ENCODE measurements at places on chromosomes 7 and 10.

DNA sequence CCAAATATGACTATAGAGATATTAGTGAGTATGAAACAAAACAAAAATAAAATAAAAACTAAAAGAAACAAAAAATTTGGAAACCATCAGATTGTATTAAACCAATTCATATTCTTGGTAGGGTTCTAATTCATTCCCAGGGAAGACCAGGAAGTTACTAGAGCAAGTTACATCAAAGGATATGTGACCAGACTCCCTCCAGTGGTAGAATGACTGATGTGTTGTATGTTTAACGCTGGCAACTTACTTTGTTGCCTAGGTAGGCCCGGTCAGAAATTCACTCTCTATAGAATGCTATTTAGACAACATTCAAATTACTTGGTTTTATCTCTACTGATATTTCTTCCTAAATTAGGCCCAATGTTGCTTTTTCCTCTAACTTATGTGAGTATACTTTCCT is 5.2 kb downstream of the PHYHIPL start:
- DNase-seq: peak; percentile 66

- DNase-seq: no peak
These were observed 71.7 kb downstream of the DNAJB6 start for GRCh38 chr7:157408258-157409101.

DNA sequence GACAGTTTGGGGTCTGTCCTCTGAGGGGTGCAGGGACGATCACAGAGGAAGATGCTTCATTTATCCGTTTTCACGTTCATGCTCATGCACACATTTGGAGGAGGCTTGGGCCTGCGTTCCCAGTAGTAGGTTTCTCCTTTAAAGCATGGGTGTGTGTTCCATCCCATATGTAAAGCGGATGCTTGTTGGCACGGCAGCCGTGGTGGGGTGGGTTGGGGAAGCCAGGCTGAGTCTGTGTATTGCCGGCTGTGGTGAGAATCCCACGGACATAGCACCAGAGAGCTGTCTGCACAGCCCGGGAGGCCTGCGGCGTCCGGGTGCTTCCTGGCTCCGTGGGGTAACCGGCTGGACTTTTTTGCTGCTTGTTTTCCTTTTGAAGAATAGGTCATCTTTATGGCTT is 440 bp downstream of the JAKMIP3 start:
- no peak for DNase-seq

- peak; percentile 30 for DNase-seq
These were observed 486 bp downstream of the HIPK2 start for GRCh38 chr7:139777133-139777891.

DNA sequence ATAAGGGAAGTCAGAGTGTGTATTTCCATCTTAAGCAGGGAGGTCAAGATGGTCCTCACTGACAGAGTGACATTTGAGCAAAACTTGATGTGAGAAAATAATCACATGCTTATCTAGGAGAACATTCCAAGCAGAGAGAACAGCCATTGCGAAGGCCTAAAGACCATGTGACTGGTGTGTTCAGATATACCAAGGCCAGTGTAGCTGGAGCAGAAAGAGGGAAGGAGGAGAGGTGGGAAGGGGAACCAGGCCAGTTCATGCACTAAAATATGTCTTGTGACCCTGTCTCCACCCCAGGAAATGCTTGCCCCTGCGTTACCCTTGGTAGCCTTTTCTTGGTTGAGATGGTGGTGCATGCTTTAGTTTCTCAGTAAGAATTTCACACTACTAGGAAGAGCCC is 77.4 kb downstream of the CACNB2 start:
- DNase-seq: no peak

- no peak for DNase-seq
These were observed 179.1 kb downstream of the BTAF1 start for GRCh38 chr10:92102601-92103213.

GRCh38 chr10:123241391-123242141 is 87.4 kb downstream of the BUB3 start:
- no peak for DNase-seq

- DNase-seq: no peak
These were observed 143.2 kb upstream of the PCBD1 start for GRCh38 chr10:71031603-71032002.

GRCh38 chr10:31133251-31133791 is 101.7 kb upstream of the ZNF438 start:
- no peak for DNase-seq

- no peak for DNase-seq
These were observed 570.9 kb downstream of the HTR7 start for GRCh38 chr10:90286941-90287340.

DNA sequence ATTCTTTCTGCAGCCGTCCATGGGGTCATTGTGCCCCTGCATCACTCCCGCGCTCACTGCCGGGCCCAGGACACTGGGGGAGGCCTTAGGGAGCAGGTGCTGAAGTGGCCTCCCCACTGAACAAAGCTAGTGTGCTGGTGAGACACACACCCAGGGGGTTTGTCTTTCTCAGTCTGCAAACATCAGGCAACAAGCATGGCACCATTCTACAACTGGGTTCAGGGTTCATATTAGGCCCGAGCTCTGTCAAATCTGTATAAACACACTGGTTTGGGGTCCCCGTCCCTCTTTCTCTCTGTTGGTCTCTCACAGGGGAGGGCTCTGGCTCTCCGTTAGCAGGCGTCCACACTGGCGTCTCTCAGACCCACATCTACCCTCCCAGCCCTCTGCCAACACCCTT is 11.1 kb upstream of the PPP2R2D start:
- DNase-seq: no peak

DNA sequence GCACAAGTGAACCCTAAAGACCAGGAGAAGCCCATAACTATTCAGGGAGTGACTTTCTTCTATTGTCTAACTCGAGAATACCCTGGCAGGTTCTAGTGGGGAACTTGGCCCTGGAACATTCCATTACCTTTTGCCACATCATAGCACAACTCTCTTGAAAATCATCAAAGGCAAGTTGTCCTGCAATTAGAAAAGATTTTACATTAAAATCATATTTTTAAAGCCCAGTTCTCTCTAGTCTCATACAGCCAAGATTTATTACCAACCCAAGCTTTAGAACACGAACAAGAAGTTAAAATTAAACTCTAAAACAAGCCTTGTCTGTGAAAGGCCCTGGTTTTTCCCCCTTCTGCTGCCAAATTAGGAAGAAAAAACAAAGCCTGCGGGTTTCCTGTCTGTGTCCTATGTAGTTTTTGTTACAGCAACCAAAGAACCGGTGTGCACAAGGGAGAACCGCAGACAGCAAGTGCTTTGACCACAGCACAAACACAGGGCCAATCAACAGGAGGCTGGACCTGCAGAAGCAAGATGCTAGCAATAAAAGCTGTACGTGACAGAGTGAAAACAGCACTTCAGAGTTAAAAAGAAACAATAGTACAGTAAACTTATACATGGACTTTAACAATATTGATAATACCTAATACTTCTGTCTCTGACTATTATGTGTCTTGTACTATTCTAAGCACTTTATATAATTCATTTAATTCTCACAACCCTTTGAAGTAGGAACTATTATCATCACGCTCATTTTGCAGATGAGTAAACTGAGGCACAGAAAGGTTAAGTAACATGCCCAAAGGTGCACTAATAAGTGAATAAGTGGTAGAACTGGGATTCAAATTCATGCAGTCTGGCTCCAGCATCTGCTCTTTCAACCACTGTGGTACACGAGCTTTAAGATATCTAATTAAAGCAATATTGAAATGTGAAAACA is 65.8 kb downstream of the STK17A start:
- no peak for DNase-seq

All from T47D (cell line).